Ascending aorta (tissue), 2 donors: ENCODE measurements at places on chromosomes 16 and 17.
A peak's percentile ranks its signal among the peaks of the same experiment; 100 is the strongest.

DNA sequence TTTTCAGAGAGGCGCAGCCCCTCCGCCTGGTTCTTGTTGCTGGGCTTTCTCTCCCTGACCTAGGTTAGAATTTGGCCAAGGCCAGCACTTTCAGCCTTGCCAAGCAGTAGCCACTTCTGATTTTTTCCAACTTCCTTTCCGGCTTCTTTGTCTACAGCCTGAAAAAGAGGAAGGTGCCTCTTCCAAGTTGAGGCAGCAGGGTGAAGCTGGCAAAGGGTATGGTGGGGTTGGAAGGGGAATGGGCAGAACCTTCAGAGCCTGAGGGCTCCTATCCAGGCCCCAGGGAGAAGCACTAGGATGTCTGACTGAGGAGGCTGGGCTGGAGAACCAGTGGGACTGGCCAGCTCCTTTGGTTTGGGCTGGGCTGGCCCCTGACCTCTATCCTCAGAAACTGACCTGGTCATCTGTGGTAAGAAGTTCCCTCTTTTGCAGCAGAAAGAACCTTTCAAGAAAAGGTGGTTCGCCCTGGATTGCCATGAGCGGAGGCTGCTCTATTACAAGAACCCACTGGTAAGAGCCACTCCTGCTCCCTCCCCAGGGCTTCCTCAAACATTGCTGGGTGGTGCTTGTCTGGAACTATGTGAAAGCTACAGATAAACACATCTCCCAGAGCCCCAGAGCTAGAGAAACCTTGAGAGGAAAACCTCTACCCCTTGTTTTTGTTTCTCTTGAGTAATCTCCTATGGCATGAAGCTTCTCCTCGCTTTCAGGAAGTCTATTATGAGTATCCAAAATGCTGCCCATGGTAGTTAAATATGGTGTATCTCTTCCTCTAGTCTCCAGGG, 16.6 kb upstream of the RNF135 start:
- no peak for DNase-seq

DNA sequence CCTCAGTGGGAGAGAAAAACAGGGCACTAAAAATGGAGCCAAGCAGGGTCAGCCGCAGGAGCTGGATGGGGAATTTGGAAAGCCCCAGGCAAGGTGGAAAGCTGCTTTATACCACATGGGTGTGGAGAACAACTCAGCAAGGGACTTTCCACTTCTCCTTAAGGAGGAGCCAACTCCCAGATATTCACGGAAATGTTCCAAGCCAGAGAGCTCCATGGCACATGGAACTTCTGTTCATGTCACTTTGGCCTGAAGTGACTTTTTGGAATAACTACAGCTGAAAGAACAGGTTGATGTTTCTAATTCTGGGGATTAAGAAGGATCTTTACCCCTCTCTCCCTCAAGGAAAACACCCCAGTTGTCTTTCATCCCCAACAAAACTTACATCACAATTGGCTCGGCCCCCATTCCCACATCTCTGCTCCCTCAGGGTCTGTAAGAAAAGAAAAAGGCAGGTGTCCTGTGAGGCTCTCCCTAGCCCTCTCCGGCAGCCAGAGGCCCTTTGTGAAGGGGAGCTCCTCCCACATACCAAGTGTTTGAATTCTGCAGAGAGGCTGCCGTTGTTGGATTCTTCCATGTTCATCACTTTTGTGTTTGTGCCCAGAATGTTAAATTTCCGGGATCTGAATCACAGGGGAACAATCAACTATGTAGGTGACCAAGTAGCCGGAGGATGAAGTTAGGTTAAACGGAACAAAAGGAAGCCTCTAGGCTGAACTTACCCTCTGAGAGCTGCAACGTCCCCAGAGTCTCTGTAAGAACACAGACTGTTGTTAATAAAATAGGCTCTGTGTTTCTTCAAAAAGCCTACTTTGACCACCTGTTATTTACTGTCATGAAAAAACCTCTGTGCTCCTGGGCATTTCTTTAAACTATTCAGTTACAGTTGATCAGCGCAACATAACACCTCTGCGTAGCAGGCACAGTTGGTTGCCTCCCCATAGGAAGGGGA, 41.0 kb downstream of the STAT5A start:
- no peak for DNase-seq

DNA sequence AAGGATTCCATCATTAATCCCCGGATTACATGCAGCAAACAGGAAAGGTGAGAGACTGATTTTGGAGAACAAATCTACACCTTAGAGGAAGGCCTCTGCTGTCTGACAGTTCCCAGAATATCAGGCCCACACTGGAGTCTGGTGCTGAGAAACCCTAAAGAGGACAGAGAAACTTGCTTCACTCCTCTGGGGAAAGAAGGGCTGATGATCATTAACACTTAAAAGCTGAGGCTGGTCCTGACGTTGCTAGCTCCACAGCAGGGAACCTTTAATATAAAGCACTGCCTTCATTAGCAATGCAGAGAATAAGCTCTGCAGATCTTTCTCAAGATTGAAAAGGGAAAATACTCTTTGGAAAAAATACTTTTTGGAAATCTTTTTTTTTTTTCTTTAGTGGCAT, 1472.4 kb upstream of the GOT2 start:
- no peak for DNase-seq

DNA sequence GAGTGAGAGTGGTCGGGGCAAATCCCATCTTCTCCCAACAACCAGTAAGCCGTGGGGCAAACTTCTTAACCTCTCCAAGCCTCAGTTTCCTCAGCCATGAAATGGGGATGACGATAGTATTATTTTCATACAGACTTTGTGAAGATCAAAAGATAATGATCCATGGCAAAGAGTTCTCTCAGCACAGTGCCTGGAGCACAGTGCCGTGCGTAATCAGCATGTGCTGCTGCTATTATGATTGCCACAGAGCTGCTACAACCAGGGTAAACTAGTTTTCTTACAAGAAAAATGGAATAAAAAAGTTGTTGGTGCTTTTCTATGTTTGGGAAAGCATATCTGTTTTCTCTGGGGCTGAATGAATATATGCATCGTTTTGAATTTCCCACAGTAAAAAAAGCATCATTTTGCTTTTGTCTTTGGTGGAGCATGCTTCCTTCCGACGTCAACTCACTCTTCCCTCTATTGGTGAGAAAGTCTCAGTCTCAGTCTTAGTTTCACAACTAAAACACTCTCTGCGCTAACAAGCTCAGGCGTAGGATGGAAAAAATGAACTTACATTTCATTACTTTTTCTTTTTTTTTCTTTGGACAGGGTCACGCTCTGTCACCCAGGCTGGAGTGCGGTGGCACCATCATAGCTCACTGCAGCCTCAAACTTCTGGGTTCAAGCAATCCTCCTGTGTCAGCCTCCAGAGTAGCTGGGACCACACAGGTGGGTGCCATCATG, 37.2 kb downstream of the CDK5R1 start:
- no peak for DNase-seq

GRCh38 chr17:44310609-44311376, 2.4 kb downstream of the RUNDC3A start:
- DNase-seq = no peak

GRCh38 chr17:50122945-50123344, 7.0 kb downstream of the SAMD14 start:
- DNase-seq = no peak

DNA sequence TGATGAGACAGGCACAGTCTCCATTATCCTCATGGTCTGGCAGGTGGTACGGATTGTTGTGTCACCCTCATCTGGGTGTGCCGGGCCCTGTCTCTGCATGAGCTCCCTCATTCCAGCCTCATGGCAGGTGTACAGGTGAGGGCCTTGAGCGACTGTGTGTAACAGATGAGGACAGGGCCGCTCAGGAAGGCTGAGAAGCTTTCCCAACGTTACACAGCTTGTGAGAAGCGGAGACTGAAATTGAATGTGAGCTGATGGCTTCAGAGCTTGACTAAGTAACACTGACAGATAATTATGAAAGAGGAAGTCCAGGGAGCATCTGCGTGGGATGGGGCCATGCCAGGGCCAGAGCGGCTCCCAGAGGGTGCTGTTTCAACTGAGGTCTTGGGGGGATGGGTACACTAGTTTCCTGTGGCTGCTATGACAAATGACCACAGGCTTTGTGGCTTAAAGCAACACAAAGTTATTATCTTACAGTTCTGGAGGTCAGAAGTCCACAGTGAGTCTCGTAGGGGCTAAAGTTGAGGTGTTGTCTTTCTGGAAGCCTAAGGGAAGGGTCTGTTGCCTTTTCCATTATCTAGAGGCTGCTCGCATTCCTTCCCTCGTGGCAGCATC, 36.7 kb downstream of the CMIP start:
- DNase-seq = peak; percentile 79

DNA sequence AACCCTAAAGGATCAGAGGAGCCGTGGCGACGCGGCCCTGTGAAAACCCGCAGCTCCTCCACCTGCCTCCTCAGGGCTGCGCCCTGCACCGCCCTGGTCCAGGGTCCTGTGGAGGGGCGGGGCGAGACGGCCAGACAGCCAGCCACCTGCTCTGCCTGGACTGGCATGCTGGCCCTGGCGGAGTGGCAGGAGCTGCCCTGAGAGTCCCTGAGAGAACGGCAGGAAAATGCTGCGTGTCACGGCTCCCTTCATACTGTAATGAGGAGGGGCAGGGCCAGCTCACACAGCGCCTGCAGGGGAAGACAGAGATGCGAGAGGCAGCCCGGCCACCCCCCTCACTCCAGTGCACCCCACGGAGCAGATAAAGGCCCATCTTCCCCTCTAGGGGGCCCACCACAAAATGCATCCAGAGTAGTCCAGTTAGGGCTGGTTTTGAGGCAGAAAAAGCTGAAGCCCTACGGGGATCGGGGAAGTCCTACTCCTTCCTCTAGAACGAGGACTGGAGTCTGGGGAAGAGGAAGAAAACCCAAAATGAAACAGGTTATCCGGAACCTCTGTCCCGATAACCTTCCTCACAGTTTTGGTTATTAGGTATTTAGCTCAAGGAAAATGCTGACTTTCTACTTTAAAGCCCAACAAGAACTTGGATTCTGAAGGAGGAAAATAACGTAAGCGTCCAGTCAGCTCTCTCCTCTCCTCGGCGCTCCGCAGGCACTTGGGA, 97.6 kb upstream of the DNAH17 start:
- DNase-seq = no peak

DNA sequence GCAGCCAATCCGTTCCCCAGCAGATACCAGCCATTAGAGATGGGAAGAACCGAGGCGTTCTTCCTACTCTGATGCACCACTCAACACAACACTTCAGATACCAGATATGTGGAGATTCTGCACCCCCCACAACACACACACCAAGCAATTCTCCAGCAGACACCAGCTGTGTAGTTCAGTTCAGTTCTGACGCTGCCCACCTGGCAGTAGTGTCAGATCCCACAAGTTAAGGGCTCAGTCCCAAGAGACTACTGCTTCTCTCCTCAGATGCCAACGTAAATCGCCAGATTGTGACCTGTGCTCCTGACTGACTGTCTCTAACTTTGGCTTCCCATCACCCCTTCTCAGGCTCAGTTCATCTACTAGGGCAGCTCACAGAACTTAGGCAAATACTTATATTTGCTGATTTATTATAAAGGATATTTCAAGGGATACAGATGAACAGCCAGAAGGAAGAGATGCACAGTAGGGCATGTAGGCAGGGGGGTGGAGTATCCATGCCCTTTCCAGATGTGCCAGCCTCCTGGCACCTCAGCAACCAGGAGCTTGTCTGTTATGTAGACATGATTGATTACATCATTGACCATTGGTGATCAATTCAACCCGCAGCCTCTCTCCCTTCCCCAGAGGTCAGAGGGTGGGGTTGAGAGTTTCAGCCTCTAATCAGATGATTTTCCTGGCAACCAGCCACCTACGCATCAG, 110.6 kb downstream of the PRKCA start:
- DNase-seq = no peak

GRCh38 chr17:32954477-32954876, 26.5 kb downstream of the TMEM98 start:
- DNase-seq = no peak

DNA sequence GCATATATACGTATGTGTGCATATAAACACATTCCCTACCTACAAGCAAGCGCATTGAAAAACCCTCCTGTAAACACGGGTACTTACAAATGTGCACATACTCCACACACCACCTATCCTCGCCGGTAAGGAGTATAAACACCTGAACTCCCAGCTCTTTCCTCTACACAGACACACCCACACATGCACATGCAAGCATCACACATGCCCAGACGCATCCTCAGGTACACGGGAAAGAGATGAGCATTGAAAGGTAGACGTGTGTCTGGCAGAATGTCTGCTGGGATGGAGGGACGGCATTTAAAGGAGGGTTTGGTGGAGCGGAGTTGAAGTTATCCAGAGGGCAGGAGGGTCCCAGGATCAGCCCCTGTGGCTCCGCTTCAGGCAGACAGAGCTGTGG, 4.7 kb upstream of the SMTNL2 start:
- DNase-seq = no peak

DNA sequence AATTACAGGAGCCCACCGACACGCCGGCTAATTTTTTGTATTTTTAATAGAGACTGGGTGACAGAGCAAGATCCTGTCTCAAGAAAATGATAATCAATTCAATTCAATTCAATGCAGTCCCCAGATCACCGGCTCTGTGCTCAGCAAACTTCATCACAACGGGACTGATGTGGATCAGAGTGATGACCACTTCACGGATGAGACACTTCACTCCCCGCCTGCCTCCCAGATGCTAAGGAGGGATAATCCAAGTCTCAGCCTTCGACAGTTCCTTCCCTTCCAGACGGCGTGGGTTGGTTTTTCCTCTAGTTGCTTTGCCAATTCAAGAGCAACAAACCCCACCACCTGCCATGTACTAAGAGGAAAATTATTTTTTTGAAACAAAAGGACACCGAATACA, 93.8 kb downstream of the ZDHHC7 start:
- no peak for DNase-seq

DNA sequence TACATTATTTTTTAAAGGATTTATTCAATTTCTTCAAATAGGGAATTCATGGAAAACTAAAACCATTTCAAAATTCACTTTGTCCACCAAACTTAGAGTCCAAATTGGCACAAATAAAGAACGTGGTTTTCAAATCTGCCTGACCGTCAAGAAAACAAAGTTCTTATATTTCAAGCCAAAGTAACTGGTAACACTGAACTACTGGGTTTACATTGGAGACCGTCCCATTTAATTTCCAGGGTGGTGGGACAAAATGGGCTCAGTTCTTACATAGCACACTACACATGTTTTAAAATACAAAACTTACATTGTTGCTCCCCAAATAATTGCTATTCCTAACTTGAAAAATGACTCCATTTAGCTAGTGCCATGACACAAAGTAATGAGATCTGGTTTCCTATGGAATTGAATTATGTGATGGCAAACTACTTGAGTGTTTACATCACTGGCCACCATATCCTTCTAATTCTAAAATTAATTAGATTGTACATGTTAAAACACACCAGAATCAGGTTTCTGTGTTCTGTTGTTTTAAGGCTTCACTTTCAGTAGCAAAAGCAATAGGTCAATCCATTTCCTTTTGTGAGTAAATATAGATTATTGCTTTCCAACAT, 6.5 kb downstream of the PSME3IP1 start:
- no peak for DNase-seq

DNA sequence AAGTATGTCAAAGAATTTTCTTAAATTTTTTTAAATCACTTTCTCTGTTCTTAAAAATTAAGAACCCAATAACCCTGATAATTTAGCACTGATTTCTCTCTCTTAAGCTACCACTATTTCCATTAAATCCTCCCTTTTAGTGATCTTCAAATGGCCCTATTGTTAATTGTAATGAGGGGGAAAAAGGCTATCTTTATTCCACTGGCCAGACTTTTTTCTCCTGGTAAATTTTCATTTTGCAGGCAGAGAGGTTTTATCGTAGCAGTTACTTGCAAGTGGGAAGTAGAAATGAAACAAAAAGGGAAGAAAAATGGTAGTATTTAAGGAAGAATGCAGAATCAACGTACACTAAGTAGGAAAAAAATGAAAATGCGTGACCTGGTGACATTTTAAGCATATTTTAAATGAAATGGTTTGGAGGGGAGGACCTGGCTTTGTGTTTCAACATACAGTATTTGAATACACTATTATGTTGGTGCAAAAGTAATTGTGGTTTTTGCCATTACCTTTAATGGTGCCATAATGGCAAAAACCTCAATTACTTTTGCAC, 224.9 kb downstream of the TANC2 start:
- DNase-seq = no peak
